WTC11 (cell line): ENCODE measurements at places on chromosomes 3 and 15.

- DNase-seq = peak; percentile 59
These were observed 25.7 kb downstream of the TKT start for GRCh38 chr3:53230041-53230621.

- no peak for DNase-seq
These were observed 66.8 kb upstream of the ADAMTSL3 start for GRCh38 chr15:83587091-83587490.

GRCh38 chr3:112761062-112761638 is 85.5 kb downstream of the CD200R1L start:
- DNase-seq = no peak

DNA sequence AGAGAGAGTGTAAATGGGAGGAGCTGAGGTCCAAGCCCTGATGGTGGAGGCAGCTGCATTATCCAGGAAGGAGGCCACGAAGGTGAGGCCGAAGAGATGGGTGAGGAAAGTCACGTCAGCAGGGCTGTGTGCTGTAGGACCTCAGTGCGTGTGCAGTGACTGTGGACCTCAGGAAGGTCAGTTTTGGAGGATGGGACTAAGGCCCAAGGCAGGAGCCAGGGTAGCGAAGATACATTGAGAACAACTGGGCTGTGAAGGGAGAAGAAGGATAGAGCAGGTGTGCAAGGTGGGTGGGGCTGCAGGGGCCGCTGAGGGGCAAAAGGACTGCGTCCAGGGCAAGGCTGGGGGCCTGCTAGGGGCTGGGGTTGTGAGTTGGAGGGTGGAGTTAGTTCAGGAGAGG is 4.9 kb downstream of the KLHL40 start:
- DNase-seq = no peak

- no peak for DNase-seq
These were observed 741 bp upstream of the ZNF106 start for GRCh38 chr15:42491539-42492225.

DNA sequence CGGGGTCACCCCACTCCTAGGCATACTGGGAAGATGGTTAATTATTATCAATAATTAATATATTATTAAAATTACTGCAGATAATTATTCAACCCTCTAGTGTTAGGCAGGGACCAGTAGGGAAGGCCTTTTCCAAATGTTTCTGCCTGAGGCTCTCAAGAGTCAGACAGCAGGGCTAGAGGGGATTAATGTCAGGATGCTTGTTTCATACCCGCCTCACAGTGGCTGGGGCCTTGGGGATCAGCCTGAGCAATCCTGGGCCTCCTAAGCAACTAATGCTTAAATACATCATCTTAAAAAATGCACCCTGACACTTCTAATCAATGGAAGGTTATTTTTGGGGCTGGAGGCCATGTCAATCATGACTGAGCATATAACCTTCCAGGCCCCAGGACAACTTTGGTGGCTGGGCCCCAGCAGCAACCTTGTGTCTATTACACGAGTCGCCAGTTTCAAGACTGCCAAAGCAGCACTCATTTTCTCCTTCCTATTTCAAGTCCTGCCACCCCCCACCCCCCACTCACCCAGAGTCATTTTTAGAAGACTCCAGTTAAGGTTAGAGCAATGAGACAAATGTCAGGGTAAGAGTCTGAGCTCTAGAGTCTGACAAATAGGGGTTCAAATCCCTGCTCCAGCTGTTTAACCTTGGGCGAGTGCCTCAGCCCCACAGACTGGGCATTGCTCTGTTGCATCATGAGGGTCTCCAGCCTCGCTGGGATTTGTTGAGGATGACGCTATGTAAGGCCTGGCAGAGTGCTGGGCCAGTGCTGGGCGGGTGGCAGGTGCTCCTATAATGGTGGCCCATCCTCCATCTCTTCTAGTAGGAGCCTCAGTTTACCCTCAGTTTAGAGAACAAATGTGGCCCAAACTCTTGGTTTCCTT is 6.1 kb downstream of the AMOTL2 start:
- DNase-seq = no peak

- no peak for DNase-seq
These were observed 7.3 kb upstream of the LEKR1 start for GRCh38 chr3:156818890-156819289.

- no peak for DNase-seq
These were observed 13.7 kb upstream of the ABHD2 start for GRCh38 chr15:89074402-89075012.
